ENCODE measurements at places on chromosomes 12 and 14. TPM values are rescaled to one million over a fixed set of nuclear protein-coding genes. Genes with fewer than 3 reads are reported as not detected.

The TMEM63C gene
- 0.08 TPM for total RNA-seq

The KRT71 gene
- not detected for total RNA-seq

The MAGOHB gene
- total RNA-seq, result 12.0 TPM

DNA sequence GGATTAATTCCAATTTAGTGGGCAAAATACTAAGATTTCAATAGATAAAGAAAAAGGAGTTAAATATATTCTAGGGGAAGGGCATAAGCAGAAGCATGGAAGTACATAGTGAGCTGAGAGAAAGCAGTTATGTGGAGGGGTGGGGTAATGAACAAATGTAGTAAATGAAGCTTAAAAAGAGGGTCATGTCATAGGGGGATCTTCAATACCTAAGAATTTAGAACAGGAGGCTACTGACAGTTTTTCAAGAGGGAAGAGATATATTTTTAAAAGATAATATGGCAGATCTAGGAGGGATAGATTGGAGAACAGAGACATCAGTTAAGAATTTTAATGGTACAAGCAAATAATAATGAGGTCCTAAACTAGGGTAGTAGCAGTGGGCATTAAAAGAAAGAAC, 9.4 kb downstream of the SYCP3 start:
- ATAC-seq, result no peak

DNA sequence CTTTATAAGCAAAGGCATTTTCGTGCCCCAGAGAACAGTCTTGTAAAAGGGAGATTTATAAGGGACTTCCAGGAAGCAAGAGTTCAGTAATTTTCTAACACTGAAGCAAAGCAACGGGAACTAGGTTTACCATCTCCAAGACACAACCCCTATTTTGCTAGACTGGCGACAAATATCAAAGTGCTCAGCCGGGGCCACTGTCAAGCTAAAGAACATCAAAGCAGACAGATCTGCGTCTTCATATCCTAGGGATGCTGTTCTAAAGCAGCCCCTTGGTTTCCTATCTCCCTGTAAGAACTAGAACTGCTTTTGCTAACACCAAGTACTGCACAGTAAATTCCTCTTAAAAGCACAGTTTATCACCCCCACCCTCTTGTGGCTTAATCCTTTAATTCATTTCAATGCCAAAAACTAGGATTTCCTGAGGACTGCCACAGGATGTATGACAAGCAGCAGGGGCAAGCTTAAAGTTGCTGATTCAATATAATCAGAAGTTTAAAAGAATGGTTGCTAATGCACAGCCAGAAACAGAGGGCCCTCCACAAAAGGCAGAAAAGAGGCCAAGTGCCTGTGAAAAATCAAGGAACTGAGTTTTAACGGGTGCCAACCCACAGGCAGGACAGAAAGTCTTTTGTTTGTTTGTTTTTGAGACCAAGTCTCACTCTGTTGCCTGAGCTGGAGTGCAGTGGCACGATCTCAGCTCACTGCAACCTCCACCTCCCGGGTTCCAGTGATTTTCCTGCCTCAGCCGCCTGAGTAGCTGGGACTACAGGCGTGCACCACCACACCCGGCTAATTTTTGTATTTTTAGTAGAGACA, 44.0 kb upstream of the ISM2 start:
- peak; percentile 62 for ATAC-seq

DNA sequence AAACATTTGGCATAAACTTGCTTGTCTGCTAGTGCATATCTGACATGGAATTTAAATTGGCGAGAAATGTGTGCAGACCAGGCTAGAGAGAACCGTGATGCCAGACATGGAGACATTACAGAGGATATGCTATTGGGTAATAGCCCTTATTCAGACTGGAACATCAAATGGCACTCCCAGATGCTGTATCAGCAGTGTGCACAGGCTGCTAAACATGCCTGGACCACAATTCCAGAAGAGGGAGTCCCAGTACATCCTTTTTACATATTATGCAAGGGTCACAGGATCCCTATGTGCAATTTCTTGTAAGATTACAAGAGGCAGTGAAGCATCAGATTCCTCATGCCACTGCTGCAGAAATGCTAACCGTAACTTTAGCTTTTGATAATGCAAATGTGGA, 354.5 kb upstream of the FOXG1 start:
- no peak for ATAC-seq

DNA sequence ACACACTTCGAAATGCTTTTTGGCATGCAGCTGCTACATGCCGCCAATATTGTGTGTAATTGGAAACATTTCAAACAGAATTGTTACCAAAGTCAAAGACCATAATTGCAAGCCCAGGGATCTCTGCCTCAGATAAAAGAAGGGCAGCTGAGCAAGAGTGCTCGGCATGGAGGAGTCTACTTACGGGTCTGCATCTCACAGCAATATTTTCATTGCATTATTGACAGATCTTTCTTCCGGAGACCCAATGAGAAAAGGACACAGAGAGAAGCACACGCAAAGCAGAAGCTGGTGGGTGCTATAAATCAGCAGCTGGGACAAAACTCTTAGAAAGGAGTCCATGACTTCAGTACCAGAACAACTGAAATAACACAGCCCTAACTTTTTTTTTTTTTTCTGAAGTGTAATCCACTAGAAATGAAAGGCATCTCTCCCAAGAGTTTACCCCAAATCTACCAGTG, 4.9 kb downstream of the PRICKLE1 start:
- ATAC-seq, result no peak

- no peak for ATAC-seq
Measured at GRCh38 chr14:36856095-36856878, 194.6 kb downstream of the PAX9 start.

DNA sequence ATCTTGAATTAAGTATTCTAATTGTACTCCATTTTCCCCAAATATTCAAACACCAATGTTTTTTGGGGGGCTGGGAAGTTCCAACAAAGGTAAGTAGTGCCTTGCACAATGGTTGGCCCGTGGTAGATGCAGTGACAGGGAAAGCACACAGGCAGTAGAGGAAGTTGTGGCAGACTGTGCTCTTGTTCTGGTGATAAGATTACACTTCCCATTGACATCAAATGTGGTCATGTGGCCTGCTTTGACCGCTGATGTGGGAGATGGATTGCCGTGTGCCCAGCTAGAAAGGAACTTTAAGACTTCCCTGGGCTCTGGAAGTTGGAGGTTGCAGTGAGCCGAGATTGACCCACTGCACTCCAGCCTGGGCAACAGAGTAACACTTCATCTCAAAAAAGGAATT, 223.8 kb downstream of the VRK1 start:
- ATAC-seq, result no peak

DNA sequence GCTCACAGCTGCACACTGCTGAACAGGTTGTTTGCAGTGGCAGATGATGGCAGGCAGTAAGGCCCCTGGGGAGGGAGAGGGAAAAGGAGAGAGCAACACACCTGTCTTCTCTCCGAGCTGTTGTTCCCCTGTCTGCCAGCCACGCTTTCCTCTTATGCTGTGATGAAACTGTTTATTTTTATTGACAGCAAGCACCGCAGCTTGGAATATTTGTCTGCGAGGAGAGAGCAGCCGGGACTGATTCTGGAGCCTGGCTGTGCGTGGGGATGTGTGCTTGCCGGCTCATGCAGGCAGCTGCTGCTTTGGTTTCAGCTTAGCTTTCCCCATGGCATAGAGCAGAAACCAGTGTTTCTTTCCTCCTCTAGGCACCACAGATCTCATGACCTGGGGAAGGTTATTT, 58.7 kb upstream of the KCNA5 start:
- no peak for ATAC-seq

DNA sequence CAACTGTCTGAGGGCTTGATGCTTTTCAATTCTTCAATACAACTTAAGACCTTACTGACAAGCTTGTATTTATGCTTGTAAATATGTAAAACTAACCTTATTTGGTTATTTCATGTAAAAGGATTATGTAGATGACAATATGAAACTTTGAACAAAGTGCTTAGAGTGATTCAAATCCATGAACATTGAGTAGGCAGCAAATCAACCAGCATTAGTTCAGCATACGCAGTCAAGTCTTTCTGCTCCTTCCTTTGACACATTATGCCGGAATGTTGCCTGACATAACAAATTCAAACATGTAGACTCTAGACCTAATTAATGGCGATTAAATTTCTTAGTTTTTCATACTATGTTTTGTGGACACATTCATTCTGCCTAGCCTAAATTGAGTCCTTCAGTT, 105.2 kb downstream of the FGD4 start:
- no peak for ATAC-seq

DNA sequence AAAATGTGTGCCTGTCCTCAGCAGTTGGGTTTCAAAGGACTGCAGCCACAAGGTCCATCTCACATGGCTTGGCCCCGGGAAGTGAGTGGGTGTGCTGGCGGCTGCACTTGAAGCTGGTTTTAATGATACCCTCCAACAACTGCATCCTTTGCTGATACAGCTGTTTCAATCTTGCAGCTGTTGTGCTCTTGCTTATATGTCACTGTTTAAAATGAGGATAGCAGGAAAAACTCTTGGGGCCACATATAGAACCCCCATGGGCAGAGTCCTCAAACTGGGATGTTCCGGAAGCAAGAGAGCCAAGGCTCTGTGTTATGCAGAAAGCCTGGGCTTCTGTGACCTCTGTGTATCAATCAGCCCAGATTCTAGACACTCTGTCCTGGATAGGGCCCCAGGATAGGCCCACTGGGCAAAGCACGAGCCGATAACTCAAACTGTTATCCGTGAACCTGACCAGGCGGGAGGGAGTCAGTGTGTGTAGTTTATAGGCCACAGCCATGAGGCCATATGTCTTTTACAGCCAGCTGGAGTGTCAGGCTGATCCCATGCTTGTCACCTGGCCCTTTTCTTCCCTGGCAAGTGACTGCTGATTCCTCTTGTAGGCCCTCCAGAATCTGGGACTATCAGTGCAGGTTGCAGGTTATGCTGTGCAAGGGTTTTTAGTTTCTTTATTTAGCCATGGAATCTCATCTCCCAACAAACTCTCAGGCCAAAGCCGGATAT, 74.3 kb downstream of the SSPN start:
- ATAC-seq, result no peak
